ENCODE measurements at places on chromosomes 13 and 19. TPM values are rescaled to one million over a fixed set of nuclear protein-coding genes. Genes with fewer than 3 reads are reported as not detected.

DNA sequence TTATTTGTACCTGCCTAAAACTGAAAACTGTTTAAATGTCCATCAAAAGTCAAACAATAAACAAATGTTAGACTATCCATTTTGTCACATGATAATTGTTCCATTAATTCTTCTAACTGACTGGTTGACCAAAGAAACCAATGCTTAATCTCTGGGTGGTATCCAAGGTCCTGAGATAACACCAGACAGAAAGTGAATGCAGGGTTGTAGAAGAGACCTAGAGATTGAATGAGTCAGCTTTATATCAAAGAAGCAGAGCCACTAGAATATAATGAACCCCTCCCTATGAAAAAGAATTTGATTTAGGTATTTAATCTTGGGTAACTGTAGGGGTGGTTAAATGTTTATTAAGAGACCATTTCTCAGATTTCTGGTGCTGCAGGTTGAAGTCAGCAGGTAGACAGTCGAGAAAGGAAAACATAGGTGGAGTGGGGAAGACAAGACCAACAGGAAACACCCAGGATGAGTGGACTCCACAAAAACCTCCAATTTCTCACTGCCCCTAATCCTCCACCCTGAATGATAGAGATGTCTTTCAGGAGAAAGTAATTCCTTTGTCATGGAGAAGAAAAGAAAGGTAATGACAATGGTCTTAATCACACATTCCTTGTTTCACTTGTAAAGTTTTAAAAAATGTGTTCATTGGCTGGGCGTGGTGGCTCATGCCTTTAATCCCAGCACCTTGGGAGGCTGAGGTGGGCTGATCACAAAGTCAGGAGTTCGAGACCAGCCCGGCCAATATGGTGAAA is 536.4 kb downstream of the IRS2 start:
- DNase-seq, result no peak

DNA sequence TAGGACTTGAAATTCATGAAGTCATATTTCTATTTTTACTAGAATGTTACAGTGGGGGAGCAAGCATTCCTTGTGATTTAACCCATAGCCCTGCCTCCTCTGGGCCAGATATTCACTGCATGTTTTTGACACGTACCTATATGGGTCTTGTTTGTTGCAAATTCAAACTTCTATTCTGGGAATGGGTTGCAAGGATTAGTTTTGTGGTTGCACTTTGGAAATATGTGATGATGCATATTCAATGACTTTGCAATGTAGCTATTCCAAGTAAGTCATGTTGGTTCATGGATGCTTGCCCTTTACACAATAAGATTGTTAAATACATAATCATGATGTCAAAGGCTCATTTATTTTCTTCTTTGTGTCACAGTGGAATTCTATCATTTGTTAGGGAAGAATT is 440.8 kb downstream of the TDRD3 start:
- DNase-seq, result no peak

DNA sequence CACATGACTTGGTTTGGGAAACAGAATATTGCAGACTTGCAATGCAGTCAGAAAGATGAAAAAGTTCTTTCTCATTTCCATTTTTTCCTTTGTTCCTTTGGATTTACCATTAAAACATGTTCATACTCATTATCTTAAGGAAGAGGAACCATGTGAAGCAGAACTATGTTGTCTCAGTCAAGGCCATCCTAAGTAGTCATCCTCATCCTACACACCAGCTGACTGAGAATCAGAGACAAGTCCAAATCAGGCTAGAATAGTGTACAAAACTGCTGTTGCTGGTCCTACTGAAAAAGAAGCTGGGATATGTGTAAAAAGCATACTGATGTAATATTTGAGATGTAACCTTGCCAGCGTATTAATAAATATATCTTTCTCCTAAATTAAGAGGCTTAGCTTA is 433.4 kb downstream of the SLITRK5 start:
- no peak for DNase-seq

GRCh38 chr13:19158526-19159174 is 23.0 kb downstream of the TUBA3C start:
- DNase-seq, result no peak

DNA sequence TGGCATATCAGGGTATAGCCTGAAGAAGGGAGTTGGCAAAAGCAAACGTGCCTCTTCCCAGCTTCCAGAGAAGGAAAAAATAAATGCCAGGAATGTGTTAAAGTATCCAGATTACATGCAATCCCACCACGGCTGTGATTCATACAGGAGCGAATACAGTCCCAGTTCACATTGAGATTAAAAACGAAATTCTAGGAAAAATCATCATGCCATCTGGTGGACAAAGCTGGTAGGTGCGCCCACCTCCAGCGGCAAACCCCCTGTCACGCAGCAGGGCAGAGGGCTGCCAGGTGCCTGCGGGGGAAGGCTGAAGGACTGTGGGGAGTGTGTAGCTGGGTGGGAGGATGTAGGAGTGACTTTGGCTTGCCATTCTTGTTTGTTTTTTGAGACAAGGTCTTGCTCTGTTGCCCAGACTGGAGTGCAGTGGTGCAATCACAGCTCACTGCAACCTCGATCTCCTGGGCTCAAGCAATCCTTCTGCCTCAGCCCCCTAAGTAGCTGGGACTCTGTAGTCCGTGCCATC is 6.4 kb upstream of the DMWD start:
- peak; percentile 58 for DNase-seq

- no peak for DNase-seq
Measured at GRCh38 chr13:77696006-77696878, 1.2 kb upstream of the SLAIN1 start.

GRCh38 chr19:9939301-9939913 is 3.1 kb upstream of the OLFM2 start:
- no peak for DNase-seq

DNA sequence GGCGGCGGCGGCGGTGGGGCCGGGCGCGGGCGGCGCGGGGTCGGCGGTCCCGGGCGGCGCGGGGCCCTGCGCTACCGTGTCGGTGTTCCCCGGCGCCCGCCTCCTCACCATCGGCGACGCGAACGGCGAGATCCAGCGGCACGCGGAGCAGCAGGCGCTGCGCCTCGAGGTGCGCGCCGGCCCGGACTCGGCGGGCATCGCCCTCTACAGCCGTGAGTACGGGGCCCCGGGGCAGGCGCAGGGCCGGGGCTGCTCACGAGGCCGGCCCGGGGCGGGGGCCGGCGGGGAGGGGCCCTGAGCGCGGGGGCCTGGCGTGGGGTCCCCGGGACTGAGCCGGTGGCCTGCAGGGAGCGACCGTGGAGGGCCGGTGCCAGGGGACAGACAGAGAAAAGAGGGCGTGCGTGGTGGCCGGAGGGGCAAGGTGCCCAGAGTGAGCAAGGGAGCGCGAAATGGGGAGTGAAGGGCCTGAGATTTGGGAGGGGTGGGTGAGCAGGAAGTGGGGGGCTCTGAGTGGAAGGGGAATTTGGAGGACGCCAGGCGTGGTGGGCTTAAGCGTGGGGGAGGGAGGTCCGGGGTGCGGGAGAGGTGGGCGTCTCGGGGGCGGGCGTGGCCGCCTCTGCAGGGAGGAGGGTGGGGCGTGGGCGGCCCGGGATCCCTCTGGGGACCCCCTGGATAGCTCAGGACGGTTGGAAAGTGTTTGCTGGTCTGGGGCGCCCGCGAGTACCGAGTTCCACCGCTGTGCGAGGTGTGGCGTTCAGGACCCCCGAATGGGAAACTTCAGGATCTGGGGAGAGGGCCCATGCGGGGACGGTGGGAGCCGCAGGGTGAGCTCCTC is 575 bp downstream of the CARM1 start:
- no peak for DNase-seq

GRCh38 chr19:4181053-4181508 is 1.3 kb downstream of the SIRT6 start:
- DNase-seq, result no peak

DNA sequence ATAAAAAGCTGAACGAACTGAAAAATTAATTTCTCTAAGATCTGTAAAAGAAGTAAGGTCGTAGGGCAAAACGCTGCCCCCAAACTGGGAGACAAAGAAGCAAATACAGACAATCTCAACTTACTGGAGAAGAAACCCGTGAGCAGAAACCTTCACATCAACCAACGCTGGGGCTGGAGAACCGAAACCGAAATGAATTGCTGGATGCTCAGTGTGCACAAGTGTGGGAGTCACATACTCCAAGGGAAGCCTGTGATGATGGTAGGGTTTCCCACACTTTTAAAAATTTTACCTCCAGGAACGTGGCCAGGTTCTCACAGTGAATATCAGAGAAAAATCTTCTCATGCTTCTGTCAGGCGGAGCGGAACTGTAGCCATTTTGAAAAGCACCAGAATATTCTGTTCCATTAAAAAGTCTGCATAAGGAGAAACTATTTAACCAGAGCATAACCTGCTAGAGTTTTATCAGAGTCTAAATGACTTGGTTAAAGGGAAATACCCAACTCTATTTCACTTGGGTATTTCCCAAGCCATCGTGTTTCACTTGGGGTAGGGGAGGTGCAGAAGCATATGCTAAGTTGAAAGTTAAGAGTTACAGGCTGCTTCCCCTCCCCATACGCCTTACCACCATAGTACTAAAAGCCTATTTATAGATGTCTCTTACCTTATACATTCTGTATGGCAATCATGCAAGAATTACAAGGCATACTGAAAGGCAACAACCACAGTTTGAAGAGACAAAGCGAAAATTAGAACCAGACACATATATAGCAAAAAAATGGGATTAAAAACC is 110.5 kb upstream of the SLITRK1 start:
- DNase-seq, result no peak

GRCh38 chr19:29372921-29373797 is 152.6 kb upstream of the VSTM2B start:
- no peak for DNase-seq

- no peak for DNase-seq
Measured at GRCh38 chr13:32905063-32905863, 111.0 kb upstream of the KL start.

DNA sequence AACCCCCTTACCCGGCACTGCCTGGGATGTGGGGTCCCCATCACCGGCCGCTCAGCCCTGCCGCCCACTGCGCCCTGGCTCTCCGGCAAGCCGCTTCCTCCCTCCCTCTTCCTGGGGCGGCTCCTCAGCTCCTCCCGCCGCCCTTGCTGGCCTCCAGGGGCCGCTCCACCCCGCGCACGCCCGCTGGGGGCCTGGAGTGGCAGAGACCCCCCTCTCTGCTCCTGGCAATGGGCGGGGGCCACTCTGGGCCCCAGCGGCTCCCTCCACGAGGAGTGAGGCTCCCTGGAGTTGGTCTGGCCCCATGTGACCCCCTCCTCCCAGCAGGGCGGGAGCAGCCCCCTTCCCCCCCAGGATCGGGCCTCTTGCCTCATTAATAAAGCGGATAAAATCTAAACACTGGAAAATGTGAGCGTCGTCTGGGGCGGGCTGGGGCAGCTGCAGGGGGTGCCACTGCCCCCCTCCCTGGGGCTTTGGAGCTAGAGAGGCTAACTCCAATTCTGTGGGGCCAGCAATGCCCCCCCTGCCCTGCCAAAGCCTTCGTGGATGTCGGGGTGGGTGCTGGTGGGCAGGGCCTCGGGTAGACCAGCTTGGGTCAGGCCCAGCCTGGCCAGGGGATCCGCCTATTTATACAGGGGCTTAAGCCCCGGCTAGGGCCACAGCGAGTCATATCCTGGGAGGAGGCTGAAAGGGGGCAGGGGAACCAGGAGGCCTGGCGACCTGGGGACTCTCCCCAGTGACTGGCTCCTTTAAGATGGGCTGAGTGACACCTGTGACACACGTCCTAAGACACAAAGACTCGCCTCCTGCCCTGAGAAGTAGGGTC is at the start of gene PTGER1:
Gene PTGER1, minus strand, starts transcription at position 104 of the 823 bp plus-strand sequence. CDS start 1,034 bp downstream, outside the sequence.
- no peak for DNase-seq

GRCh38 chr19:6065685-6066374 is 44.5 kb downstream of the RFX2 start:
- DNase-seq, result peak; percentile 92

DNA sequence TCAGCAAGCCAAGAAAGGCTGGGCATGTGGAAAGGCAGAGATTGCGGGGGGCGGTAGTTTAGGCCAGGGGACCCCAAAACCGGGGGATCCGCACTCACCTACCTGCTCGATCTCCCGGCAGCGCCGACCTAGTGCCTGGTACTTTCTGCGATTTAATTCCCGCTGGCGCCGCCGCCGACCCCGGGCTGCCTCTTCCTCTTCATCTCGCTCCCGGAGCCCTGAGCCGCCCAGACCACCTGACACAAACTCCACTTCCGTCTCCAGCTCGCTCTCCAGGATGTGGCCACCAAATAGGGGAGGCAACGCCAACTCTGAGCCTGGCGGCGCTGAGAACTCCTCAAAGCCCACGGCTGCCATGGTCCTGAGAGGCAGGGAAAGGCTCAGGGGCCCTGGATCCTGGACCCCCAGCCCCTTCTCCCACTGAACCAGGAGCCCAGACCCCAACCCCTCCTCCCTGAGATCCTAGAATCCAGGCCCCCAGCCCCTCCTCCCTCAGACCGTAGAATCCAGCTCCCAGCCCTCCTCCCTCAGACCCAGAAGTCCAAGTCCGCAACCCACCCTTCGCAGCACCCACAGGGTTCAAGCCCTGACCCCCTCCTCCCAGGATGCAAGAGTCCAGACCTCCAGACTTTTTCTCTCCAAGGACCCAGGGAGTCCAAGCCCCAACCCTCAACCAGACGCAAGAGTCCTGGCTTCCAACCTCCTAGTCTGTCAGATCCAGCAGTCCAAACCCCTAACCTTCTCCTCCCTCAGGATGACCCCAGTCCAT is 933 bp downstream of the TFPT start:
- DNase-seq, result peak; percentile 59

DNA sequence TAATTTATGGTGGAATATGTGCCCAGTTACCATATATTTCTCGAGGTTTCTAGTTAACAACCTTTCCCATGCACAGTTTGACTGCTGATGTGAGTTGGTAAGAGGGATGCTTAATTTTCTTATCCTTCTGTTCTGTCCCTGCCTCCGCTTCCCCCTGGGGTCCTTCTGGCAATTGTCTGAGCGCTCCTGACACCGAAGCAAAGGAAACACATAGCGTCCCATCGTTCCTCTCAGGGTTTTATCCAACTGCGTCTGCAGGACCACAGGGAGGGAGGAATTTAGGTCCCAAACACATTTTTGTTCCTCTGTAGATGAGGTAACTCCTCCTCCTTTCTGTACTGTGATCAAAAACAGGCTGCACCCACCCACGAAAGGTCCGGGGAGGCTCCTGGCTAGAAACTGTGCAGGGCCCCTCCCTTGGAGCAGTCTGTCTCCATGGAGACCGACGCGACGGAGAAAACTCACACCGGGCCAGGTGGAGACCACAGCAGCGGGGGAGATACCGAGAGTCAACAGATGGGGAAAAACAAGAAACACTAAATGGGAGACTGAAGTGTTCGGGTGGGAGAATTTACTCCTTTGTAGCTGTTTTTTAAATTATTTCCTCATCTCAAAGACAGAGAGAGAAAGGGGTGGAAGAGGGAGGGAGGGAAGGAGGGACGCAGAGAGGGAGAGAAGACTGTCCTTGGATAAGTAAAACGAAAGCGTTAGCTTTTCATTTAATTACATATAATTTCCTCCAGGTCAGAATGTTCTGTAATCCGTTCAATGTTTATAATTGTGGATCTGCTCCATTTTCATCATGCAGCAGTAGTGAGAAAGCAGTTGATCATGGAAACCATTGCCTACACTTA is 191.8 kb upstream of the NBEA start:
- no peak for DNase-seq

- no peak for DNase-seq
Measured at GRCh38 chr13:114007566-114007965, 33.7 kb upstream of the C13orf46 start.

The SCGB2B2 gene
- not detected for polyA plus RNA-seq

The DACT3 gene
- 0.05 TPM for polyA plus RNA-seq

The IL4I1 gene
- polyA plus RNA-seq, result 7.6 TPM

The ACTMAP gene
- polyA plus RNA-seq, result 13.0 TPM

The LIM2 gene
- not detected for polyA plus RNA-seq

The C2CD4C gene
- not detected for polyA plus RNA-seq
